Dorsolateral prefrontal cortex (tissue), 122 donors: ENCODE measurements at places on chromosomes 2 and 18.
A peak's percentile ranks its signal among the peaks of the same experiment; 100 is the strongest.

DNA sequence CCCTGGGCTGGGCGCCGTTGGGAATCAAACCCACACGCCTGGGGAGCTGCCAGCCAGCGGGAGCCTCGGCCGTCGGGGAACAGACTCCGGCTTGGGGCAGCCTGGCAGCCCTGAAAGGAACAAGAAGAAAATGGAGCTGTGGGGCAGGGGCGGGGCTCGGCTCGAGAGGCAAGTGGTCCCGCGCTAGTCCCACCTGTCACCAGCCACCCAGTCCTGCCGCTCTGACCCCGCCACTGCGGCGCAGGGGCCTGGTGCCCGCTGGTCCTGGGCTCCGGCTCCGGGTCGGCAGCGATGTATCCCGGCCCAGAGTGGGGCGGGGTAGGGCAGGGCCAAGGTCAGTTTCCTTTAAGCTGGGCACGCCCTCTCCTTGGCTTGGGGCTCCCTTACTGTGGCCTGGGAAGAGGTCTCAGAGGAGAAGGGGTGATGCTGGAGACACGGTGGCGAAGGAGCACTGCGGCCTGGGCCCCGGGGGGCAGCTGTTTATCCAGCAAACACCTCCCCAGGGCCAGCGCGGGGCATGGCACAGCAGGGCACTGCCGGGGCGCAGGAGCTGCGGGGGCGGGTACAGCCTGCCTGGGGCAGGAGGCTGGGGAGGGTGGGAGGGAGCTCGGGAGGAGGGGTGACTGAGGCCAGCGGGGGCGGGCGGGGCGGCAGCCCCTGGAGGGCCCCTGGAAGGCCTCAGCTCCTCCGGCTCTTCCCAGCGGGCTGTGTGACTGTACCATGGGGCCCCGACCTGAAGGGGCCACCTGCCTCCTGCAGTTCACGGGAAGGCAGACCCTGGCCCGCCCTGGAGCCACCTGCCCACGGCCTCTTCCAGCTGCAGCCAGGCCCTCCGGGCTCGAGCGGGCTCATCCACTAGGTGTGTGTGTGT, 15.6 kb downstream of the ODC1 start:
- DNase-seq, result no peak

GRCh38 chr18:45890606-45891005, 65.1 kb downstream of the SIGLEC15 start:
- no peak for DNase-seq

DNA sequence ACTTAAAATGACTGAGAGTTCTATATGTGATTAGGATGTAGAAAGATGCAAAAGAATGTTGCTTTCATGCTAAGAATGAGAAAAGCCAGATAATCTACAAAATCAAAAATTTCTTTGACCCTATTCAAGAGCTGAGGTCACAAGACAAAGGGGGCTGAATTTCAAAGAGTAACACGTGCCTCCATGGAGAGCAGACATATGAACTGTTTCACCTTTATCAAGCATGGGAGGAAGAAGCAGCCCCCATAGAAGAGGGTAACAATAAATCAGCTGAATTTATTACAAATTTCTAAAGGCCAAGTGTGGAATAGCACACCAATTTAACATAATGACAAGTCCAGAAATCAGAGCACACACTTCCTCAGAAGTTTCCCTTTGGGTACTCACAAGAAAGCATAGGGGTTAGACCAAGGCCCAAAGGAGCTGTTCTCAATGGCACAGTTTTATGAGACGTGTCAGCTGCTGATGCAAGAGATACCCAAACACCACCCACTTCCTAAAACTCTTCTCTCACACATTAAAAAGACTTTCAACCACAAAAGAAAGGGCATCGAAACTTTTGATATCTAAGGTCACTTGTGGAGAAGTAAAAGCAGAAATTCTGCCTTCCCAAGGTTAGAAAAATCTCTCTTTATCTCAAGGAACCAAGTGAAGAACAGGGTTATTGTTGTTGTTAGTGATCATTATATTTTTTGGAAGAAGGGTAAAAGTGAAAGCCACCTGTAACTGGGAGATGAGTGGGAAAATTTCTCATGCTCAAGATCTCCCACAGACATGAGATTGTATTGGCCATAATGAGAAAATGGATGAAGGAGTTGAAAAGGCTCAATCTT, 950.1 kb downstream of the TRIB2 start:
- DNase-seq, result no peak

GRCh38 chr18:32618546-32618945, 147.9 kb upstream of the GAREM1 start:
- DNase-seq, result no peak

DNA sequence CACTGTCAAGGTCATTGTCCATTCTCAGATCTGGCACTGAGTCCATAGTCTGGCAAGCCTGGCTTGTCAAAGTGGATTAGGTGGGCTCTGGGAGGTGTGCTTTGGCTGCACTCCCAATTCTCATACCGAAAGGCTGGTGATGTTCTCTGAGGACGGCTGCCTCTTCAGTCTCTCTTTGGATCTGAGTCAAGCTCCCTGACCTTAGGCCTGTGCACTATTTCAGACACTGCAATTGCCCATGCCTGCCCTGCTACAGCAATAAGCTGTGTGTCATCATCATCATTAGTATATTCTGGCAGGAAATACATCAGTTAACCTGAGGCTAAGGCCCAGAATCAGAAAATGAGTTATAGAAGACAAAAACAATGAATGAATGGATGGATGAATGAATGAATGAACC, 1.6 kb upstream of the SLC5A7 start:
- no peak for DNase-seq

- DNase-seq, result no peak
Measured at GRCh38 chr2:176056406-176056805, 27.4 kb downstream of the EVX2 start.

DNA sequence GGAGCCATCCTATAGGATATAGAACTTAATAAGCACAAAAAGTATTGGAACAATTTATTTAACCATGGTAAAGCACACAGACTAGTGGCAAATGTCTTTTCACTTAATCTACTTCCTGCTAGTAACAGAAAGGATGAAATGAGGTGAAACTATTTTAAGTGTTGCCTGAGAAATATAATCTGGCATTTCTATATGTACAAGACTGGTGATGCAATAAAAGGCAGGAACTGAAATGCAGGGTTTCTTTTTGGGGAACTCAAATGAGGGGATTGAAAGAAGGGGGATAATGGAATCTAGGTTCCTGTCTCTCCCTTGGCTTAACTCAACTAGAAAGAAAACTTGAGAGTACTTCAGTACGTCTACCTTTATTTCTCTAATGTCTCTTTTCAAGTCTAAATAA, 122.3 kb downstream of the MEMO1 start:
- DNase-seq, result no peak

GRCh38 chr2:241153616-241154015, 3.3 kb downstream of the PPP1R7 start:
- no peak for DNase-seq

GRCh38 chr2:26652361-26653041, 11.3 kb upstream of the CIB4 start:
- no peak for DNase-seq

GRCh38 chr2:194346193-194346592, 1310.8 kb upstream of the SLC39A10 start:
- DNase-seq, result no peak

- no peak for DNase-seq
Measured at GRCh38 chr18:49487711-49488310, 777 bp upstream of the C18orf32 start.

GRCh38 chr2:11546072-11546471, 12.2 kb downstream of the GREB1 start:
- DNase-seq, result no peak

DNA sequence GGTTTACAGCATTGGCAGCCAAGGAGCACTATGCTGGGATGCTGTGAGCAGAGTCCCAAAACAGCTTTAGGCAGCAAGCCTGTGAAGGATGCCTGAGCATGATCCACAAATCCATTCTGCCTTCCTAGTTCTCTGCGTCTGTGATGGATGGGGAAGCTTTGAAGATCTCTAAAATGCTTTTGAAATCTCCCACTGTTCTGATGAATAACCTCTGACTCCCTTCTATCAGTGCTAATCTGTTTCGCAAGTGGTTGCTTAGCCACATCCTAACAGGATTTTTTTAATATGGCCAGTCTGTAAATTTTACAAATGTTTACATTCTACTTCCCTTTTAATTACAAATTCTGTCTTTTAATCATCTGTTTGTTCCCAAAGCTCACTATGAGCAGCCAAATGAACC, 319.2 kb downstream of the GULP1 start:
- DNase-seq, result no peak

- DNase-seq, result no peak
Measured at GRCh38 chr2:183269956-183270355, 145.7 kb downstream of the NUP35 start.

DNA sequence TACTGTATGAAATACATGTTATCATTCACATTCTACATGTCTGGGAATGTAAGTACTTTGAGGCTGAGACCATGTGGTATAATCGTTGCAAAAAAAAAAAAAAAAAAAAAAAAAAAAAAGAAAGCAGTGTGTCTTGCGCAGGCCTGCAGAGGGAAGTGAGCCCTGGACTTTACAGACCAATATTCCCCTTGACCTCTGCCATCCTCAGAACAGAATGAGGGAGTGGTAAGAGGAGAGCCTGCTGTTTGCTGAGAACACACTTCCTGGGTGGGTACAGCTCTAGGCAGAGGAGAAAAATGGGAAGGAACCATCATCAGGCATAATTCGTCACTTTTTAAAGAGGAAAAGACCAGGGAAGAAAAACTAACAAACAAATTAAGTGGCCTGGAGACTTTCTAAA, 28.8 kb upstream of the TBC1D8 start:
- DNase-seq, result no peak

- peak; percentile 87 for DNase-seq
Measured at GRCh38 chr2:55168221-55169154, 63.6 kb downstream of the CLHC1 start.

GRCh38 chr18:76621226-76621625, 126.2 kb upstream of the ZNF516 start:
- DNase-seq, result no peak

- no peak for DNase-seq
Measured at GRCh38 chr2:99827296-99827999, 314.9 kb downstream of the AFF3 start.

- DNase-seq, result no peak
Measured at GRCh38 chr2:20698916-20699613, 32.1 kb downstream of the GDF7 start.
